ENCODE measurements at places on chromosomes 7 and 10.

GRCh38 chr7:46850563-46851330 lies 731.2 kb downstream of the TNS3 start:
- no peak for DNase-seq

DNA sequence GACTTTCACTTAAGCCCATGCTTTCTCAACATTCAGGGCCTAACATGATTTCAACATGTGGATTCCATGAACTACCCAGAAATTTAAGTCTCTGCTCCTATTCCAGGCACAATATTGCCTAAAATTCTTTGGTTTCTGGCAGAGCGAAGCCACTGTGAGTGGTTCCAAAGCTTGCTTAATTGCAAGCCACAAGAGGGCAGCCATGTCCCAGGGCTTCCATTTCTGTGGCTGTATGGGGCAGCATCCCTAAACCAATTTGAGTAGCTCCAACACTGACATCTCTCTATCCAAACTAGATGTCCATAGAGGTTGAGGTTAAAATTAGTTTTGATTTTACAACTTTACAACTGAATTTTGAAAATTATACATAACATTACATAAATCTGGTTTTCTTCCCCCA lies 56.3 kb upstream of the MDFIC start:
- DNase-seq, result peak; percentile 72

- no peak for DNase-seq
These were observed 613 bp upstream of the BUB3 start for GRCh38 chr10:123153486-123154091.

GRCh38 chr7:136976504-136977251 lies 108.2 kb downstream of the CHRM2 start:
- no peak for DNase-seq

DNA sequence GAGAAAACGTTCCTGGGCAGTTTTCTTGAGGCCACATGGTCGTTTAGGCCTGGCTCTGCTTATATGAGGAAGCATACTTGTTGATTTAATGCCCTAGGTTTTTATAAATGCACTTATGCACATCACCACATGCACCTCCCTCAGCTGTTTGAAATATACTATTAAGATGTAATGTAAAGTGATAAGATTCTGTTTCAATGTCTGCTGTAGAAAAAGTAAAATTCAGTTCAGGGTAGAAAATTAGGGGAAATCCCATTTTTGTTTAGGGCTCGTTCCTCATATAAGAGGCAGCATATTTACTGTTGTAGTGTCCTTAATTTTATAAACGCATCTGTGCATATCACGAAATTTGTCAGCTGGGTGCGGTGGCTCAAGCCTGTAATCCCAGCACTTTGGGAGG lies 7.8 kb upstream of the CAMK1D start:
- DNase-seq, result no peak

DNA sequence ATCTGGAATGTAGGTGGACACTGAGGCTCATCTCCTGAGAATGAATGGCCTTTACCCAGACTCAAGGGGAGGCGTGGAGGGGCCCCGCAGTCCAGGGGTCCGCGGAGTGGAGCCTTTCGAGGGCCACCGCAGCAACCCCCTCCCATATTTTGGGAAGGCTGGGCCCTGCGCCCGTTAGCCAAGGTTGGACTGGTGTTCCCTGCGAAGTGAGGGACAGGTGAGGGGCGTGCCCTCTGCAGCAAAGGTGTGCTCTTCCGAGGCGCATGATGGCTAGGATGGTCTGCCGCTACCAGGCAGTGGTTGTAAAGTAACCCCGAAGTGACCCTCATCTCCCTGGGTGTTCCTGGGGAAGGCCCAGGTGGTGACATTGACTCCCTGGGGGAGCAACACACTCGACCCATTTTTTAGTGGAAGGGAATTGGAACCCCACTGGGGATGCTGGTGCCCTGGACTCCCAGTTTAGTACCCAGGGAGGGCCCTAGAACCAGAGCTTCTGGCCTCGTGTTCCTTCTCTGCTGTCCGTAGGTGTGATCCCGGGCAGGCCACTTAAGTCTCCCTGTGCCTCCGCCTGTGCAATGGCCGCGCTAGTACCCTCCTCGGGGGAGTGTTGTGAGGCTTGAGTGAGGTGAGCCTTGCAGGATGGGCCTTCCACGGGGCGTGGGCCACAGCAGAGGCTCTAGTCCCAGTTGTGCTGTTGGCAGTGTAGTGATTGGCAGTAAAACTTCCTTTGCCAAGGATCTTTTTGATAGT lies 779 bp downstream of the FAM241B start:
- no peak for DNase-seq

GRCh38 chr7:70352906-70353305 lies 754.6 kb downstream of the AUTS2 start:
- DNase-seq, result no peak

DNA sequence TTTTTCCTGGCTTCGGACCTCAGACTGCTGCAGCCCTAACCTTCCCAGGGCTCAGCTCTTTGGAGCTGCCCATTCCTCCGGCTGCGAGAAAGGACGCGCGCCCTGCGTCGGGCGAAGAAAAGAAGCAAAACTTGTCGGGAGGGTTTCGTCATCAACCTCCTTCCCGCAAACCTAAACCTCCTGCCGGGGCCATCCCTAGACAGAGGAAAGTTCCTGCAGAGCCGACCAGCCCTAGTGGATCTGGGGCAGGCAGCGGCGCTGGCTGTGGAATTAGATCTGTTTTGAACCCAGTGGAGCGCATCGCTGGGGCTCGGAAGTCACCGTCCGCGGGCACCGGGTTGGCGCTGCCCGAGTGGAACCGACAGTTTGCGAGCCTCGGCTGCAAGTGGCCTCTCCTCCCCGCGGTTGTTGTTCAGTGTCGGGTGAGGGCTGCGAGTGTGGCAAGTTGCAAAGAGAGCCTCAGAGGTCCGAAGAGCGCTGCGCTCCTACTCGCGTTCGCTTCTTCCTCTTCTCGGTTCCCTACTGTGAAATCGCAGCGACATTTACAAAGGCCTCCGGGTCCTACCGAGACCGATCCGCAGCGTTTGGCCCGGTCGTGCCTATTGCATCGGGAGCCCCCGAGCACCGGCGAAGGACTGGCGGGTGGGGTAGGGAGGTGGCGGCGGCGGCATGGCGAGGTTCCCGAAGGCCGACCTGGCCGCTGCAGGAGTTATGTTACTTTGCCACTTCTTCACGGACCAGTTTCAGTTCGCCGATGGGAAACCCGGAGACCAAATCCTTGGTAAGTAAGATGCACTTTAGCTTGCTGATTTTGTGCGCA lies at the start of gene PLXDC2:
TSS of gene PLXDC2 (plus strand) at position 22 of the 820 bp plus-strand sequence.
- peak; percentile 70 for DNase-seq

DNA sequence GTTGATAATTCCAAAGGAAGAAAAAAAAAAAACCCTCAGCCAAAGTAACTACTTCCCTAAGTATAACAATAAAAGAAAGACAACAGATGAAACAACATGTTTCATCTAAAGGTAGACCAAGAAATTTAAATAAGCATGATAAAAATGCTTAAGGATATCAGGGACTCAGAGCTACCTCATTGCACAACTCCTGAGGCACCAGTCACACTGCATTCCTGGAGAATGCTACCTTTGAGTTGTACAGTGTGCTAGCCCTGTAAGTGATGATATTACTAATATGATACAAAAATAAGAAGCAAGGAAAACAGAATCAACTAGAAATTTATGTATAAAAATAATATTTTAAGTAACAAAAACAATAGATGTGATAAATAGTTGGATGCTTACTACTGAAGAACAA lies 29.5 kb upstream of the C7orf33 start:
- DNase-seq, result no peak

DNA sequence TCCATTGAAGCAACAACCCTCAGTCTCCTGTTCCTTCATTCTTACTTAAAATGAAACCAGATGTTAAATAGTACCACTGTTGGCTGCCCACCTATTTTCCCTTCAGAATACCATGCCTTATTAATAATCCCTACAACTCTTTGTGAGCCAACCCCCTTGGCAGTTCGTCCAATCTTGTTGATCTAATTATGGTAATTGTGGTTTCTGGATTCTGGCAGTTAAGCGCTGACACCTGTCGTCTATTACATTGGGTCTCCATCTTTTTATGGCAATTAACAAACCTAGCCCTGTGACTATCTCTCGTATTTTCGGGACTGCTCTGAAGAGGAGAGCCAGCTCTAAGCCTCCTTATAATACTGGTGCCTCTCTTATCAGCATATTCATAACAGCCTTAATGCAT lies 432.0 kb downstream of the ATRNL1 start:
- no peak for DNase-seq

- DNase-seq, result peak; percentile 59
These were observed 112.1 kb upstream of the KLF6 start for GRCh38 chr10:3897156-3897555.

- DNase-seq, result no peak
These were observed 3.5 kb upstream of the FRAT2 start for GRCh38 chr10:97338041-97338440.

- DNase-seq, result no peak
These were observed 36.3 kb downstream of the LAMB4 start for GRCh38 chr7:108093851-108094331.

DNA sequence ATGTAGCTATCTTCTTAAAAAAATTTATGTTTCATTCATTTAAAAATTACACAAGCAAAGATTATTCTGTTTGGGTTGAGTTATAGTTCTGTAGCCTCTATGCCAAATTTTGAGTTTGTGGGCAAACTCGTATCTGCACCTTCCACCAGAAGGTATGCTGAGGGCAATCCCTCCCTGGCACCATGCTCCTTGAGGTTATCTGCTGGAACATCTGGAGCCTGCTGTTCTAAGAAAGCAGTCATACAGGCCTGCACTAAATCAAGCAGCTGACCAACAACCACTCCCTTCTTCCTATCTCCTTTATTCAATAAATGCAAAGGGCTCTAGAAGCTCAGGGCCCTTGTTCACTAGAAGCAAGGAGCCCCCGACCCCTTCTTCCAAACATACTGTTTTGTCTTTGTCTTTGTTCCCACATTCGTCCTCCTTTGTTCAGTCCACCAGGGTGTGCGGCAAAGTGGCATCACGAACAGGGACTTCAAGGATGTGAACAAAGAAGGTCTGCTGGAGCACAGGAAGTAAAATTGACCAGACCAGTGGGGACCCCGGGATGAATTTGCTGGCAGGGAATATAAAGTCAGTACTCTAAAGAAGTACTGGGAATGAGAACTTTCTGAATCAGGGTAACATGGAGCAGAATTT lies 36.4 kb downstream of the OR13A1 start:
- no peak for DNase-seq

DNA sequence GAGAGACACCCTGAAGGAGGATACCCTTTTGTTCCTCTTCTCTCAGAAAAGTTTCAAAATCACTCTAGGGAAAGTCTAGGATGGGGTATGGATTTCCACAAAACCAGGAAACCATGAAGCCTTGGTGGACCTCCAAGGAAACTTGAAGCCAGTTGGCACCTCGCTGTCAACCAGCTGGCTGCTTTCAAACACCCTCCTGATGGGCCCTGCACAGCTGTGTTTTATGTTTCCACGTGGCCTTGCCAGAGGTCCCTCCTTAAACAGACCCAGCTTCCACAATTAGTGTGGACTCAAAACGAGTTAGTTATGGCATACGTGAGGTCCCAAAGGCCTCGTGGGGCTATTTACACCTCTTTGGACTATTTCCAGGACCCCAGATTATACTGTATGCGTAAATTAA lies 5.9 kb downstream of the PPP1R3A start:
- DNase-seq, result no peak

GRCh38 chr10:6396652-6397051 lies 183.4 kb downstream of the PRKCQ start:
- DNase-seq, result peak; percentile 55

DNA sequence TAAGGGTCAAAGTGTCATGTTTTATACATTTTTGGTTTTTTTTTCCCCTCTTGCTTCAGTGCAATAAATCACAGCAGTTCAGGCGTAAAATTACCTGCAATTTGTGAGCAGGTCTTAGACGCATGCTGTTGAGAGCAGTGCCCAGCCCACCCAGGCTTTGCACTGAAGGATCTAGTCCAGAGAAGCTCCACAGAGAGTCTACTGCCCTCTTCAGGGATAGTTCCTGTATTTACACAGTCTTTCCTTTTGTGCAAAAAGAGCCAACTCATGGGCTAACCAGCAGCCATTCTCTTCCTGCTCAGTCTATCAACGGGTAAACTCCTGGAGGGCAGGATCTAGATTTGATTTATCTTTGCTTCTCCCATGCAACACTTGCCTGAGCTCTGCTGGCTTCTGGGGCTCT lies 82.2 kb upstream of the NAMPT start:
- peak; percentile 40 for DNase-seq

GRCh38 chr10:15744217-15744865 lies 24.6 kb upstream of the ITGA8 start:
- peak; percentile 48 for DNase-seq

DNA sequence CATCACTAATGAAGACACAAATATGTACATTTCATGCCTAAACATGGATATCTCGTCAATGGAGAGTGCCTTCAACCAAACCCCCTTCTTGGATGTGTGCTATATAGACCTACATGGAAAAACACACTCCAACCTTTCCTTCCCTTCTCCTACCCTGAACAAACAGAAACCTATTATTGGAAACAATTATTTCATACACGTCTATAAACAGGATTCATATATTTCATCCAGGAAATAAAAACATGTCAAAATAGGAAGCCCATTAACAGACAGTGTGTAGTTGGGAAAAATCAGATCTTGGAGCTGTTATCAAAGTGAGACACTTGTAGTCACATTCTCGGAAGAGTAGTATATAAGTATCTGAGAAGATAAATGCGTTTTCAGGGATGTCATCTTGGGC lies 81.1 kb downstream of the NRP1 start:
- no peak for DNase-seq

DNA sequence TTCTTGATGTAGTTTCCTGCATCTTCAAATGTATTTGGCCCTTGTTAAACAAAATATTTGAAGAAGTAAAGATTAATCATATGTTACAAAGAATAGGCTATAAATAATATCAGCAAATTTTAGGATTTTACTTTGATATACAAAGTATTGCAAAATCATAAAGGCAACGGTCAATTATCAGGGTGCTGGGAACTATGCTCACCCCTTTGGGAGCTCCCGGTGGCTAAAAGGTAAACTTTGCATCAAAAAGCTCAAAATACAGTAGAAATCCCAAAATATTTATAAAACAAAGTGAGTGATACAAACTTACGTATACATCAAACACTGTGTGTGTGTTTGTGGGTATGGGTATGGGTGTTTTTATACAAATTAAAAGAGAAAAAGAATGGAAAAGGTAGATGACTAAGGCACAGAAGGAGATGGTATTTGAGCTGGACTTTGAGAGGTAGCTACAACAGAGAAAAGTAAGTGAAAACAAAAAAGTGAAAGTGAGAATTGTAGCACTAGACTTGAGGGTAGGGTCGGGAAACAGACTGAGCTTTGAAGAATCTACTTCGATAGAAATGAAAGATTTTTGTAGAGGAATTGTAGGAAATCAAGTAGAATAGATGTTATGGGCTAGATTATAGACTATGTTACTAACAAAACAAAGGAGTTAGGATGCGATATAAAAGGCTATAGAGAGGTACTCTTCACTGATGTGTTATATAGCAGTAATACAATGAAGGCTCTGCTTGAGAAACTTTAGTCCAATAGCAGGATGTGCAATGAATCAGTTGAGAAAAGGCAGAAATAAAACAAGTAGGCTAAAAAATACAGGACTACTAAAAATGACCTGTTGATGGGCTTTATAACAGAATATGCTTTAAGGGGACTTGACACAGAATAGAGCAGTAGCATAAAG lies 52.8 kb downstream of the GNAT3 start:
- no peak for DNase-seq

GRCh38 chr7:83593921-83594475 lies 54.9 kb downstream of the SEMA3E start:
- DNase-seq, result no peak

All from astrocyte of the spinal cord (primary cell).